Motor neuron (in vitro differentiated cells): ENCODE measurements at places on chromosomes 7 and 10. TPM values are rescaled to one million over a fixed set of nuclear protein-coding genes. Genes with fewer than 3 reads are reported as not detected.

- no peak for ATAC-seq
Measured at GRCh38 chr7:949021-949934, 5.2 kb downstream of the ADAP1 start.

GRCh38 chr7:22851145-22851544 lies 28.5 kb upstream of the TOMM7 start:
- ATAC-seq = no peak

DNA sequence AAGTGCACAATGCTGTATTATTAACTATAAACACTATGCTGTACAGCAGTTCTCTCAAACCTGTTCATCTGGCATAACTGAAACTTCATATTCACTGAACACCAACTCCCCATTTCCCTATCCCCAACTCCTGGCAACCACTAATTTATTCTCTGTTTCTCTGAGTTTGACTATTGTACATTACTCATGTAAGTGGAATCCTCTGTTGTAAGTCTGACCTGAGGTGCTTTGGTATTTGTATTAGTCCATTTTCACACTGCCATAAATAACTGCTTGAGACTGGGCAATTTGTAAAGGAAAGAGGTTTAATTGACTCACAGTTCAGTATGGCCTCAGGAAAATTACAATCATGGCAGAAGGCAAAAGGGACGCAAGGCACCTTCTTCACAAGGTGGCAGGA lies 266.3 kb downstream of the PPP1R3A start:
- peak; percentile 47 for ATAC-seq

DNA sequence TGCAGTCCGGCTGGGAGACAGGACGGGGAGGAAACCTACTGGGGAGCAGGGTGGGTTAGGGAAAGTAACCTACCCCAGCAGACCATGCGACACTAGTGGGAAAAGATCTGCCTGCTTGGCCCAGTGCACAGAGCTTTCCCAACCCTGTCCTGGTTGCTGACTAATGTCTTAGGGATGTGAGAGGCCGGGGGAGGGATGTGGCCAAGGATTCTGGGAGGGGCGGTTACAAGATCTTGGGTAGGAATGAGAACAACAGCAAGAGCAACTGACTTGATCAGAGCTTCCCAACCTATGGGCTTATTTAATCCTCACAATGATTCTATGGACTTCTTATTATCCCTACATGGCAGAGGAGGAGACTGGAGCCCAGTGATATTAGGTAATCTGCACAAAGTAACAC lies 24.0 kb upstream of the EIF5AL1 start:
- ATAC-seq = no peak

GRCh38 chr7:81626008-81626407 lies 143.8 kb downstream of the HGF start:
- ATAC-seq = no peak

- no peak for ATAC-seq
Measured at GRCh38 chr7:87541648-87542047, 59.0 kb downstream of the ABCB1 start.

GRCh38 chr10:132494866-132495630 lies 42.5 kb upstream of the INPP5A start:
- ATAC-seq = no peak

GRCh38 chr7:80550005-80550404 lies 38.1 kb upstream of the GNAT3 start:
- no peak for ATAC-seq

GRCh38 chr10:108003576-108003975 lies 839.1 kb upstream of the SORCS1 start:
- no peak for ATAC-seq

The IFIT1 gene
- 1.5 TPM in 2 replicates for total RNA-seq

The FXYD4 gene
- total RNA-seq = not detected in 2 replicates

The PON3 gene
- total RNA-seq = 0.17 TPM in 1 of 2 replicates, not detected in the other

The PIK3AP1 gene
- 0.47 and 0.73 TPM in 2 replicates for total RNA-seq
